ENCODE measurements at places on chromosomes 5 and 9.

DNA sequence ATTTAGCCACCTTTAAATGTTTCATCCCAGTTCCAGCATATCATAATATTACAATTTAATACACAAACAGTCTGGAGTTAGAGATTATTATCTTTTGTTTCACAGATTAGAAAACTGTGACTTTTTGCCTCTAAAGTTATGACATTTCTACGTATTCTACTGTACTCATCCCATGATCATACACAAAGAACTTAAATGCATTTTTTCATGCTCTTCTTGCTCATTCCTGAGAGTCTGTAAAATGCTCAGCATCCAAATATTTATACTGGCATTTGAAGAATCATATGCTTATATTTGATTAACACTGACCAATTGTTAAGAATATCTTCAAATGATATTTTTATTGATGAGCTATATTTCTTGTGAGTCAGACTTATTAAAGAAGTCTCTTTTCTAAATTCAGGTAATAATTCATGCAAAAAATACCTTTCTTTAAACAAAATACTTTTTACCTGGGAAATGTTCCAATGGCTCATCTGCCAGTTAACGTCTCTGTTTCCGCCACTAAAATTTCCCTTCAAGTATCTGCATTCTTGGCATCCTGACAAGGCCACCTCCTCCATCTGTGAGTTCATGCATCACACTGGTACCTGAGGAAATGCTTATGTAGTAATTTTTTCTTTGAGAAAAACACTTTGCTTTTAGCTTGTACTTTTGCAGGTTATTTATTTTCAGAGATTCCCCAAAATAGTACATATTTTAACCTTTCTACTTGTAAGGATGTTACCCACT, 139.6 kb upstream of the RASA1 start:
- DNase-seq: peak; percentile 72

- peak; percentile 15 for DNase-seq
These were observed 51.1 kb downstream of the STARD4 start for GRCh38 chr5:111461255-111461671.

DNA sequence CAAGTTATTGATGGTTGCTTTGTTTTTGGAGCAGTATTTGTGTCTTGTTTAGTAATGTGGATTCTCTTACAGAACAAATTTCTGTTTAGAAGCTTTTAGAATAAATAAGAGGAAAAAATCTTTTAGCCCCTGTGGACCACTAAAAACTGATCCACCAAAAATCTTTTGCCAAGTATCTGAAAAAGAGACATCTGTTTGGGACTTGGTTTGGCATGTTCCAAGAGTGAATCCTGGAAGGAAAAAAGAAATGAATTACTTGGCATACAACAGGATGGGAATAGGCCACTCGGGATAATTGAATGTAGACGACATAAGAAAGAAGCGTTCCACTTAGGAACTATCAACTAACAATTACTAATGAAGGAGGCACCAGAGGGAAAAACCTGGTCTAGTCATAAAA, 1350.1 kb upstream of the C9orf72 start:
- no peak for DNase-seq

- DNase-seq: no peak
These were observed 32.1 kb downstream of the PDGFRB start for GRCh38 chr5:150123542-150123941.

DNA sequence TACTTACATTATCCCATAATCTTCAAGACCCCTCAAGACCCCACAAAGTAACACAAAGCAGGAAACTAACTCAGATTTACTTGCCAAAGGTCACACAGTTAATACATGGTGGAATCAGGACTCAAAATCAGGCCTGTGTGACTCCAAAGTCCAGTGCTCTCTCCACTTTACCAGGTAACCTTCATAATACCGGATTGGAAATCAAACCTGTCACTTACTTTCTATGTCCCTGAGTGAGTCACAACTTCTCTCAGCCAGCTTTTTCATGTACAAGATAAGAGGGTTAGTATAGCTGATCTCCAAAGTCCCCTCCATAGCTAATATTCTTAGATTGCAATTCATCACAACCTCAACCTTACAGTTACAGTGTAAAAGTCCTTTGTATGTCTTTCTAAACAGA, 17.1 kb downstream of the STRBP start:
- DNase-seq: no peak

GRCh38 chr5:10868956-10869355, 107.9 kb upstream of the DAP start:
- DNase-seq: no peak

- no peak for DNase-seq
These were observed 31.0 kb upstream of the NR3C1 start for GRCh38 chr5:143434261-143435209.

- DNase-seq: peak; percentile 54
These were observed 45.9 kb upstream of the APC start for GRCh38 chr5:112691758-112692157.

- no peak for DNase-seq
These were observed 515.1 kb upstream of the TNC start for GRCh38 chr9:115633104-115633503.

DNA sequence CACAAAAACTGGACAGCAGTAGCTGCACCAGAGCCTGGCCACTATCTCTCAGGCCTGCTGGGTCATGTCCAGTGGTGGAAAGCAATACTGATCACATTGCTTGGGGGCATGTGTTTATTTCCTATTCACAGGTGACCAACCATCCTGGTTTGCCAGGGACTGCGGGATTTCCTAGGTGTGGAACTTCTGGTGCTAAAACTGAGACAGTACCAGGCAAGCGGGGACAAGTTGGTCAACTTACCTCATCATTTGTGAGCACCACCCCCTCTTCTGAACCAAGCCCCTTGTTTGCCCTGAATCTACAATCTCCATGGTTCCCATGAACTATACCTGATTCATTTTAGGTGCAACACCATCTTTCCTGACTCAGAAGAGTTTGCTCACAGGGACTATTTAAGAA, 81.3 kb downstream of the TNC start:
- DNase-seq: no peak

DNA sequence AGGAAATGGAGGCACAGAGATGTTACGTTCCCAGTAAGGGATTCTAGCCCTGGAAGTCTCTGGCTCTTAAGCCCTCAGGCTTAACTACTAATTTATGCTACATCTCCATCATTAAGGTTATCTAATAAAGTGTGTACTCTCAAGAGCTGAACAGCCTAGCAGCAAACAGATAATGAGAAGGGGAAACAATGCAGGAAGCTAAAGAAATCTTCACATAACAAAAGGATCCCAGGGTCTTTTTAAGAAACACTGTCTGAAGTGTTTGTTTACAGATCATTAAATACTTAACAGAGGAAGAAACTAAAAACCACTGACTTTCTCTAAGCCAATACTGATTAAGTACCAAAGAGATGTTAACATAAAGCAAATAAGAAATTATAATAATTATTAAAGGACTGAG, 129.0 kb downstream of the PAPPA start:
- no peak for DNase-seq

Measured in HT1080 (cell line).